Stimulated activated CD8-positive, alpha-beta memory T cell treated with anti-CD3 and anti-CD28 coated beads, Interleukin-15, amount 100 ng/mL, for 24 hours (primary cell): ENCODE measurements at places on chromosomes 6 and 20.

DNA sequence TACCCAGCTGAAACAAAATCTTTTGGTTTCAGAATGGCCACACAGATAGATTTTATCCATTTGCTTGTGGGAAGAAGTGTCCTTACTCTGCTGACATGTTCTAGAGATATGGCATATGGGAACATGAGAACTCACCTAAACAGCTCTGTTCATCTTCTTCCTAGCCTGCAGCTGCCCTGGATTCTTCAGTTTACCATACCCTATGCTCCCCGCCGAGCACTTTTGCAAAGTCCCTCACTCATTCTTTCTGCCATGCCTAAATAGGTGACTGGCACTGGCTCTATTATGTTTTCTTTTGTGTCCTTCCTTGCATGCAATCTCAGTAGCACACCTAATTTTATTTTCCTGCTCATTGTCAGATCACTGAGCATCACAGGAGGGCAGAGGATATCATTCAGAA, 293.7 kb upstream of the RSPO3 start:
- no peak for DNase-seq

GRCh38 chr6:169503422-169504152, 198.2 kb downstream of the WDR27 start:
- no peak for DNase-seq

- DNase-seq: no peak
These were observed 441.0 kb downstream of the KIF16B start for GRCh38 chr20:16132036-16132798.

GRCh38 chr6:16130437-16130891, 1.6 kb downstream of the MYLIP start:
- DNase-seq: no peak

GRCh38 chr20:32387252-32387651, 29.1 kb downstream of the ASXL1 start:
- no peak for DNase-seq

- DNase-seq: no peak
These were observed 474.1 kb upstream of the BTBD3 start for GRCh38 chr20:11443382-11444119.

DNA sequence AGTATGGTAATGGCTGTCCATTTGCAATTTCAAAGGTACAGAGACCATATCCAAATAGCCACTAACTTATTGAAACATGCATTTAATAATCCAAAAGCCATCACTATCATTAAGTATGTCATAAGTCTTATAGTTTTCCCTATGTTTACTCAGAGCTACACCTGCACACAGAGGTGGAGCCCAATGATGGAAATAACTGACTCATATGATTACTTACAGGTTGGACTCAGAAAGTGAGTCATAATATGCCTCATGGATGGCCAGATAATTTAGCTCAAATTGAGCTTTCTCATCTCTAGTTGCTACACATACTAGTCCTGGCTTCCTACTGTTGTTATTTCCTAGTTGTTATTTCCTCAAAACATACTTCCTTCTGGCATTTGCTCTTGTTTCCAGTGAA, 104.4 kb upstream of the KHDRBS2 start:
- DNase-seq: no peak

- no peak for DNase-seq
These were observed 119.5 kb downstream of the CDC5L start for GRCh38 chr6:44507014-44507413.

DNA sequence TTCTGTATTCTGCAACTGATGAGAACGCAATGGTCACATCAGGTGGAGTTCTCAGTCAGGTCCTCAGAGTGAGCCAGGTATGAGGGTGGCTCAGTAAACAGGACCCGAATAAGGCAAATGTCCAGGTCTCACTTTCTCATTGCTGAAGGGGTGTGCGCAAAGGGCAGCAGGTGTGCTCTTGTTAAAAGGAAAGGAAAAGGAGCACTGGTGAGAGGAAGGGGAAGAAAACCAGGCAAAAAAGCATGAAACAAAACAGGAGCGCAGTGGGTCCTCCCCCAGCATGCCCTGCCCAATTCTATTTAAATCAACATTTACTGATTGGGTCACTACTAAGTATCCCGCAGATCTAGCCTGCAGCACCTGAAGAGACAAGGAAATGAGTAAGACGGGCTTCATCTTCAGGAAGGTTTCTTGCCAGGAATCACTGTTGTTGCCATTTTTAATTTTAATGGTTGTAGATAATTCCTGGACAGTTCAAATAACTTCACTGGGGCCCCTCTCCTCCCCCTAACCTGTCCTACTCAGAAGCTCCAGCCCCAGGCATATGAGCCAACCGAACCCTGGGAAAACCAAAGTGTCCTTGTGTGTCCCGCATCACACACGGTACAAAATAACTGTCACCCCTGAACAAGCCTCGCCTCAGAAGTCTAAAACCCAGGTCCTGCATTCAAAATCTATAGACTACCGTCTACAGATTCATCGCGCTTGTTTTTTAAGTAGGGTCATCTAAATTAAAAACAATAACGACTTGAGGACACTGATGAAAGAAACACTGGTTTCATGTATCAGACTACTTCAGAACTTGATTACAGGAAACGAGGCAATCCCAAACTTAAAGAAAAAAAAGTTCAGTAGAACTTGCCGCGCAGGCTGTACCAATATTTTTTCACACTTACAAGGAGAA, 980 bp downstream of the MBOAT1 start:
- DNase-seq: no peak

- DNase-seq: no peak
These were observed 3.0 kb downstream of the ARID1B start for GRCh38 chr6:156780102-156780641.

DNA sequence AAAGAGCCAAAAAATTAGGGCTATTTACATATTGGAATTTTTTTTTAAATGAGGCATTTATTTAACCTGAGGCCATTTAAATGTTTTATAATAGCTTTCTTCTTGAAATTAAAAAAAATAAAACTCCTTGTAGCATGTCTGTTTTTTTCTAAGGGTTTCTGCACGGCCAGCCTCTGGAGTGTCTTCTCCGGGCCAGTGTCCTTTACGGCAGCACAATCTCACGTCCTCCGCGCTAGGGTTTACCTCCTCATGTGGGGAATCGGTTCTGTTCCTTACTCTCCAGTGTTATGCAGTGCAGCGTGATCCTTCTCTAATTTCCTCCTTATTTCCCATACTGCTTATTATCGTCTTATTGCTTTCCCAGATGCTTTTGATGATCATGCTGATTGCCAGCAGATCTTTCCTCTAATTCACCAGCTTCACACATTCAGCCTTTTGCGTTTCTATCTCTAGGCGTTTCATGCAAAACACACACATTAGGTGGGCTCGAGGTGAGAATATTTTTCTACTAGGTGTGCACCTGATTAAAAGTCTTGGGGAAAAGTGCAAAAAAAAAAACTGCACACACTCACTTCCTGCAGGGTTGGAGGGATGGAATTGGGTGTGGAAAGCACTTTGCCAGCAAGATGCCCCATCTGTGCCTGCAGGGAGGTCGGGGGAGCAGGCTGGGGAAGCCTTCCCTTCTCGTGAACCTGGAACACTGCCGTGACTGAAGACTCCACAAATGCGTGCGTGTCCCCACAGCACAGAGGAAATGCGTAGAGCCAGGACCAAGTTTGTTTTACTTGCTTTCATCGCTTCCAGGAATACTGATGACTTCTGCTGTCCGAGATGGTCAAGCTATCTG, 56.1 kb downstream of the PSMG4 start:
- DNase-seq: no peak

DNA sequence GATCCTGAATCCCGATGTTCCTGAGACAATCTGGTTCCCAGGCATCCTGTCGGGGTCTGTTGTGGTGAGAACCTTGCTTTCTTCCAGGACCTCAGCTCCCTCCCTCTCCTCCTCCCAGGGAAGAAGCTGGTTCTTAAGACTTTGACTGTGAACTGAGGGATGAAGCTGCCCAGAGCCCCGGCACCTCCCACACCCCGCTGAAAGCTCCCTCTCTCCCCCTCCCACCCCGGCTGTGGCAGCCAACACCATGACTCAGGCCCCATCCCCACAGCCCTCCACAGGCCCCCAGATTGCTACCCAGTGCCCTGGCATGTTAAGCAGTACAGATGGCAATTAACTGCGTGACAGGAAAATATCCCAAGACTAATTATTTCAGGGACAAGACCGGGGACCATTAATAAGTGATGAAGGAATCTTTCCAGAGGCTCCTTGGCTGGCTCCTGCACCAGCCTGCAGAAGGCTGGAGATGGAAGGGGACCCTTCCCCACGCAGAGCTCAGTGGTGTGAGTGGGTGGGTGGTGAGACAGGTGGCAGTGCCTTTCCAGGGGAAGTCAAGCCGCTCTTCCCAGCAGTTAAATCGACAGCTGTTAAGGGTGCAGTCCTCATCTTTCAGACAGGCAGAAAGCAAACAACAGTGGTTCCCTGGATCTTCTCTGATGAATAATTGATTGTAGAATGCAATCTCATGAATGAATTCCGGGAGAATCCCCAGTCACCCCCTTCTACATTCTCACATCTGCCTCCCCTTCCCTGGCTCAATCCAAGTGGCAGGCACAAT, 237.9 kb downstream of the LRFN2 start:
- no peak for DNase-seq

DNA sequence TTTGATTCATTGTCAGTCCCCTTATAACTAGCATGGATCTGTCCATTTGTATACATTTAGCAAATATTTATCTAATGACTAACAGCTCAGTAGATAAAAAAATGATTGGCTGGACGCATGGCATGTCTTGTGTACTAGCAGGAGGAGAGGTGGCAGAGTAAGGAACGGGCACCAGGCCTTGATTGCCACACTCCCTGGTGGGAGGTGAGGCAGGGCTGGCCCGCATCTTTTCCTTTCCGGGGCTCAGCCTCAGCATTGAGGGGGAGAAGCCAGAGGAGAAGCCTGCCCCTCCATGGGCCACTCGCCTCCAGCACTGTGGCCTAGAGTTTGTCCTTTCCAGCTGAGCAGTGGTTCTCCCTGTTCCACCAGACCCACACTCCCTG, 84.9 kb upstream of the TMEM181 start:
- DNase-seq: no peak

GRCh38 chr6:37050045-37050853, 44.8 kb downstream of the FGD2 start:
- peak; percentile 26 for DNase-seq

DNA sequence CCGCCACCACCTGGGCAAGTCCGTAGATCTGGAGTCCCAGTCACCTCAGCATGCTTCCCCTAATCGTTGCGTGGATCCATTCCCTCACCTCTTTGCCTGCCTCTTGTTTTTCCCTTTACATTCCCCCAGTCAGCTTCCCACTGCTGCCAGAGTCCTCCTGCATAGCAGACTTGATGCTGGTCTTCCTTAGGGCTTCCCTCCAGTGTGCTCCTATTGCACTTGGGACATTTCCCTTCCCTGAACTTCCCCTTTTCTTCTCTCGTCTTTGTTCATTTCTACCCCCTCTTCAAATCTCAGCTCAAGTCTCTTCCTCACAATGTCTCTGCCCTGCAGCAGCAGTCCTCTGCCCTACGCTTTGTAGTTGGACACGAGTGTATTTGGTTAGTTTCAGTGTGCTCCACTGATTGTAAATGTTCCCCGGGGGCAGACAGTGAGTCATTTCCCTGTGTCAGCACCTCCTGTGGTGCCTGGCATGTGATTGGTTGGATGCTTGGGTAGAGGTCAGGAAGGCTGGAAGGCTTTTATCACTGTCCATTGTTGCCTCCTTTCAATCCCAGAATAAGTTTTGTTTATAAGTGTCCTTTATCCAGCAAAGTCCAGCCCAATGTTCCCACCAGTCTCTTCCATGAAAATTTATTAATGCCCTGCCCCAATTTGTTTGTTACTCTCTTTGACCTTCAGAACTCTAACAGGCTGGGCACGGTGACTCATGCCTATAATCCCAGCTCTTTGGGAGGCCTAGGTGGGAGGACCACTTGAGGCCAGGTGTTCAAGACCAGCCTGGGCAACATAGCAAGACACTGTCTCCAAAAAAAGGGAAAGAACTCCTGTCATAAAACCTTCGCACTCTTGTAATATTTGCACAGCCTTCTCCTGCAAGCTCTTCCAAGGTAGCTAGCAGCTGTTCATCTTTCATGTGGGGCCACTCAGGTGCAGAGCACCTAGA, 38.3 kb downstream of the FAM120B start:
- DNase-seq: no peak

DNA sequence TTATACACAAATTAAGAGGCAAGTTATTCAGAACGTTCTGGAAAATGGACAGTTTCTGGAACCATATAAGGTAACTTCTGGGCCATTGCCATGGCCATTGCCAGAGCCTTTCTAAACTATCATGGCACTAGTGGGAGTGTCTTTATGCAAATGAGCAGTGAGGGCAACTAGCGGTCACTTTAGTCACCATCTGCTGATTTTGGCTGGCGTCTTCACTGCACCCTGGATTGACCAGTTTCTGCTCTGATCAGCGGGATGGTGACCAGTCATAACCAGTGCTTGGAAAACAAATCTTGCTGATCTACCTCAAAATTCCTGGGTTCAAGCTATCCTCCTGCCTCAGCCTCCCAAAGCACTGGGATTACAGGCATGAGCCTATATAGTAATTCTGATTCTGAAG, 7.3 kb upstream of the SNTA1 start:
- DNase-seq: no peak

GRCh38 chr20:4962241-4962855, 39.0 kb downstream of the SLC23A2 start:
- DNase-seq: no peak

GRCh38 chr6:38080360-38080759, 260.8 kb downstream of the ZFAND3 start:
- DNase-seq: no peak
